ENCODE measurements at places on chromosomes 6 and 20.

DNA sequence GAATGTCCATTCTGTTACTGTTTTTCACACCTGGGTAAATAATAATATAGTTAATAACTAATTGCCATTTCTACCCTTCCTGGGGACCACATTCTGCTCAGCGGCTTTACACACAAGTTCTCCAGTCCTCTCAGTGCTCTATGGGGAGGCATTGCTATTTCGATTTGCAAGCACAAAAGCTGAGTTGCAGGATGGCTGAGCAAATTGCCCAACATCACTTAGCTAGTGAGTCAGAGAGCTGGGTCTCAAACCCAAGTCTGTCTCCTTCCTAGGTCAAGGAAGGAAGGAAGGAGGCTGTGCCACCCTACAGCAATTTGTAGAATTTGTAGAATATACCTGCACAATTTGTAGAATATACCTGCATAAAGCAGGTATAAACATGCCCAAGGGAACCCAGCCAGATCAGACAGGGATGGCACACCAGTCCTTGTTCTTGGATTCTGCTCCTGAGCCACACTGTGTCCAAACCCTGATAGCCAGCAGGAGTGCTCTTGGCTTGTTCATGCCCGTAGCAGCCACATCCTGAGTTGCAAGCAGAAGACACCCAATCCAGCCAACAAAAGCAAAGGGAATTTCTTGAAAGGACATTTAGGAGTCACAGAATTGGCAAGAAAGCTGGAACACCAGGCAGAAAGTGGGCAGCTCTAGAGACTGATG lies 56.9 kb downstream of the LY86 start:
- DNase-seq, result no peak

DNA sequence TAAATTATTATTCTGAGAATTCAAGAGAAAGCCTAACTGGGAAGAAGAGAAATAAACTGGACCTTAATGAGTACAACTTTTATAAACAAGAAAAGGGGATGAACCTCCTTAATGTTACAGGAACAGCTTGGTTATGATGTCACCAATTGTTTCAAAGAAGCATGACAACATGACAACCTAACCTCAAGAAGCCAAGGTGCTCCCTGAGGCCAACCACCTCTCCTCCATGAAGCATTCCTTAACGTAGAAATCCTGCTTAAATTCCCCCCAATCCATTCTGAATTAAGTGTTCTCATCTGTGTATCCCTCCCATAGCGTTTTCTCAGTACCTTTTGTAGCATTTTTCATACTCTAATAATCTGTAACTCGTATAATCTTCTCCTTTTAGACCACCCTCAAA lies 1.7 kb downstream of the HBS1L start:
- DNase-seq, result no peak

GRCh38 chr20:36045373-36045714 lies 77.0 kb downstream of the CNBD2 start:
- no peak for DNase-seq

GRCh38 chr20:51013577-51014330 lies 9.2 kb downstream of the KCNG1 start:
- no peak for DNase-seq

- DNase-seq, result no peak
Measured at GRCh38 chr20:48105526-48105925, 320.2 kb upstream of the SULF2 start.

DNA sequence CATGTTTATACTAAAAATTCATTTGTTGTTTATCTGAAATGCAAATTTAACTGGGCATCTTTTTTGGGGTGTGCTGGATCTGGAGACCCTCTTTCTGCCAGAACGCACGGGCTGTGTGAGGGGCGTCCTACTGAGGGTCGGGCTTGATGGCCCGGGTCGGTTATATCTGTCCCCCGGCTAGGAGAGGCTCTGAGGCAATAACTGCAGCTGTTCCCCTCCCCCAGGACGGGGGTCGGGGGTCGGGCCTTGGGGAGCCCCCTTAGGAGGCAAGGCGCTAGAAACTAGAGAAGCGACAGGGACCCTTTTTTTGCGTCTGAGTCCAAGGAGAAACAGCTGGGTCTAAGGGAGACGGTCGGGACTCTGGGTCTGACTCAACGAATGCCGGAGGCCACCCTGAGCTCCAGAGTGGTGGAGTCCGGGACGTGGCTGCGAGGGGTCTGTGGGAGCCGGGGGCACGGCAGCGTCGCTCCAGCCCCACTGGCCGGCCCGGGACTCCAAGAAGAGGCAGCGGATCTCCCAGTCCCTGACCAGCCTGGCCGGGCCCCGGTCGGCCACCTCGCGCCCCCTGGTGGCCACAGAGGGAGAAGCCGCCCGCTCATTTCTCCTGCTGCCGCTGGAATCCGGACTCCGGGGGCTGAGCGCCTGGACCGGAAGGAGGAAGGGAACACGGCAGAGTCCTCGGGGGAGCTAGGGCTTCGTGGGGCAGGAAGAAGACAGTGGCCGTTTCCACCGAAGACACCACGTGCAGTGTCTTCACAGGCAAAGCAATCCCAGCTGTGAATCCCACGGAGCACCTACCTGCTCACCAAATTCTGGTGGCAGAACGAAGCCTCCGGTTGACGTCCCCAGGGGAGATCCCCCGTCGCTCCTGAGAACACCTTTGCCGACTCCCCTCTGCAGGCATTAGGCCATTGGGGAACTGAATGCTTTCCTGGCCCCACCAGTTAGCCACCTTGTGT lies 24.0 kb upstream of the SCML4 start:
- peak; percentile 22 for DNase-seq

DNA sequence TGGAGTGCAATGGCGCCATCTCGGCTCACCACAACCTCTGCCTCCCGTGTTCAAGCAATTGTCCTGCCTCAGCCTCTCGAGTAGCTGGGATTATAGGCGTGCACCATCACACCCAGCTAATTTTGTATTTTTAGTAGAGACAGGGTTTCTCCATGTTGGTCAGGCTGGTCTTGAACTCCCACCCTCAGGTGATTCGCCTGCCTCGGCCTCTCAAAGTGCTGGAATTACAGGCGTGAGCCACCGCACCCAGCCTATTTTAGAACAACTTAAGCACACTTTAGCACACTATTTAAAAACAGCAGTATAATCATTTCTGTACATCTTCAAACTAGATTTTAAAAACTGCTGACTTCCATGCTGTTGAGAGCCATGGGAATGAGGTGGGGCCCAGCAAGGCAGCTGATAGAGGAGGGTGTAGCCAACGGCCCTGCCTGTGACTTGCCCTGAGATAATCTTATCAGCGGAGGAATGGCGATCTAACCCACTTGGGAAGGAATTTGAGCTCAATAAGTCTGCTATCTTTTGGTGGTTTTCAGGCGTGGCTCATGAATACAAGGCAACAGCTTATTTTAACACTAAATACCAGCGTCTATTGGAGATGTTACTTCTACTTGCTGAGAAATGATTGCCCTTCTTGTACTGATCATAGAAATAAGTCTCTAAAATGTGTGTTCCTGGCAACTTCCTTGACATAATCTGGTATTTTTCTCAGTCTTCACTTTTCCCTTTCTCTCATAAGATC lies 12.1 kb downstream of the ZDHHC14 start:
- DNase-seq, result no peak

- no peak for DNase-seq
Measured at GRCh38 chr6:85078058-85078457, 313.7 kb upstream of the TBX18 start.

- no peak for DNase-seq
Measured at GRCh38 chr6:146047371-146047770, 18.5 kb downstream of the GRM1 start.

- no peak for DNase-seq
Measured at GRCh38 chr6:5471637-5472398, 210.5 kb downstream of the FARS2 start.

- DNase-seq, result no peak
Measured at GRCh38 chr6:5116243-5116991, 31.3 kb downstream of the PPP1R3G start.

DNA sequence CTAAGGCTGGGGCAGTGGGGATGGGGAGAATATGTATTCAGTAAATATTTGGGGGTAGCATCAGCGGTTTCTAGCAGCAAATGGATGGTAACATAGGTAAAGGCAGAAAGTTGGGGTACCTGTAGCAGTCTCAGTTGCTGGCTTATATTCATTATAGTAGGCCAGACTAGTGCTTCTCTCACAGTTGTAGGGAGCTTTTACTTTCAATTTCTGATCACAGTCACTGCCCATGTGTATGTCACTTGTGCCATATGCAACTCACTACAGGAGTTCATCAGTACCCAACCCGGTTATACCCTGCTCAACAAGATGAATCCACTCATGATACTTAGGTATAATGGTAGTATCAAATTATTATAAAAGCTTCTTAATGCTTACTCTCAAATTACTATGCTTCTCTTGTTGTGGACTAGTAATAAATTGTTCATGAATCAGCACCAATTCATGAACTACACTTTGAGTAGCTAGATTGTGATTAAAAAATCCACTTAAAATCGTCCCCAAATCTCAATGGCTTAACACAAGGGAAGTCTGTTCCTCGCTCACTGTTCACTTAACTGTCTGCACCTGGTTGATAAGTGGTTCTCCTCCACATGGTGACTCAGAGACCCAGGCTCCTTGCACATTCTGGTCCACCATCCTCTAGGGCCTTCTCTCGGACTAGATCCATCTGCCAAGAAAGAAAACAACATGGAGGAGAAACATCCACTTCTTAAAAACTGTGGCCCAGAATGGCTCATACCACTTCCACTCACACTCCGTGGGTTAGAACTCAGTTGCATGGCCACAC lies 31.3 kb upstream of the MYLIP start:
- DNase-seq, result no peak

Data from bone marrow (tissue), 2 donors.